ENCODE measurements at places on chromosomes 5 and 9.

DNA sequence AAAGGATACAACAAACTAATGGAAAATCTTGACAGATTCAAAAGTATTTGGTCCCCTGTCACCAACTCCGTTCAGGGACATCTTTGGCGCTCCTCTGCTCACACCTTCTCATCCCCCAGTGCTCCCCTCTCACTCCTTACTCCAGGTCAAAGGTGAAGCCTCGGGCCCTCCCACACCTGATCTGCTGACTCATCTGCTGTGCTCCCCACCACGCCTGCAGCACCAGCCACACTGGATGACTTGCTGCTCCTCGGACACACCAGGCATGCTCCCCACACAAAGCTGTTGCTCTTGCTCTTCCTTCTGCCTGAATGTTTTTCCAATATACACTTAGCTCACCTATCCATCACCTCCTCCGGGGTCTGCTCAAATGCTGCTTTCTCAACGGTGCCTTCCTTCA is 123.4 kb downstream of the ESM1 start:
- no peak for DNase-seq

DNA sequence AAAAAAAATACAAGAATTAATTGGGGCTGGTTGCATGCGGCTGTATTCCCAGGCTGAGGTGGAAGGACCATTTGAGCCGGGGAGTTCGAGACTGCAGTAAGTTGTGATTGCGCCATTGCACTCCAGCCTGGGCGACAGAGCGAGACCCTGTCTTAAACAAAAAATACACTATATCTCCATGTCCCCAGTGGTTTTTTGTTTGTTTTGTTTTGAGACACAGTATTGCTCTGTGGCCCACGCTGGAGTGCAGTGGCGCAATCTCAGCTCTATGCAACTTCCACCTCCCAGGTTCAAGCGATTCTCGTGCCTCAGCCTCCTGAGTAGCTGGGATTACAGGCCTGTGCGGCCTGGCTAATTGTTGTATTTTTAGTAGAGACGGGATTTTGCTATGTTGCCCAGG is 1.2 kb downstream of the COQ4 start:
- DNase-seq = no peak

GRCh38 chr9:127358023-127358535 is 38.9 kb upstream of the SLC2A8 start:
- no peak for DNase-seq

DNA sequence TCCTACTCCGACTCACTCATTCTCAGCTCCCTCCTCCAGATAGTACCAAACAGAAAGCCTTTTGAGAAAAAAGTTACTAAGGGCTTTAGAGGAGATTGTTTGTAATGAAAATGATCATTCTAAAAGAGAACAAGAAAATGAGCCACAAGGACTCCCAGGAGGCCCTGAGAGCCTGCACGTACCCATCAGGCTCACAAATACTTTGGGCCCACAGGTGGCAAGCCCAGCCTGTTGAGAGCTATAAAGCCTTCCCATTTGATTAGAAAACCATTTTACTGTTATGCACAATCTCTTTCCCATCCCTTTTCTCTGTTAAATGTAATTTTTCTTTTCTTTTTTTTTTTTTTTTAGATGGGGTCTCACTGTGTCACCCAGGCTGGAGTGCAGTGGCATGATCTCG is 136.1 kb downstream of the LHFPL2 start:
- no peak for DNase-seq

DNA sequence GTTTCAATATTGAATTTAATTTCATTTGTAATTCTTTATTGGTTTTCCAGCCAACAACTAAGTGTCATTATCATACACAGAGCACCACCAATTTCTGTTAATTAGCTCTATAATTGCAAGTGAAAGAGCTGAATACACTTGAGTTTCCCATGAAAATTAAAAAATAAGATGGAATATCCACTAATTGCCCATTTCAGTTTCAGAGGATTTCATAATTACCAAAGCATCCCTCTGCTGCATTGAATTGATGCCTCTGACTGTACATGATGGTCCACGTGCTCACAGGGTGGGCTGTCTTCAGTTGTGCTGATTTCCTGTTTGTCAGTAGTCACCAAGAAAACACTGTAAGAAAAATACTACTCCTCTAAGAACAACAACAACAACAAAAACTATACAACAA is 163.8 kb downstream of the CHSY3 start:
- no peak for DNase-seq

GRCh38 chr5:76836181-76836580 is 13.6 kb upstream of the S100Z start:
- no peak for DNase-seq

GRCh38 chr5:180018347-180019060 is 53.1 kb downstream of the RNF130 start:
- DNase-seq = no peak

DNA sequence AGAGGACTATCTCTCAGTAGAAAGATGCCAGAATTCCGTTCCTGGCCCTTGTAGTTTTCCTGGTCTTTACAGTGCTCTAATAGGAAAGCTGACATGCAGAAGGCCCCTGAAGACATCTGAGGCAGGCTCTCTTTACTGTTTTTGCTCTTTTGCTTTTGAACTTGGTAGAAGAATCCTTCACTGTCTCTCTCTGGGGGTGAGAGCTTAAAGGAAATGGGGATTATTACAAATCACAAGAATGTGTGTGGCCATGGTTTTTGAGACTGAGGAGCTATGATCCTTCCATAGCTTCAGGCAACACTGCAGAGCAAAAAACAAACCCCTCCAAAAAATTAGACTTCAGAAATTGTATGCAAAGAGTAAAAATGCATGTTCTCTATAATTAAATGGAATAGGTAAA is 89.2 kb downstream of the PPIC start:
- DNase-seq = no peak

- no peak for DNase-seq
Observed at GRCh38 chr9:129270205-129270604, 92.1 kb upstream of the IER5L start.

DNA sequence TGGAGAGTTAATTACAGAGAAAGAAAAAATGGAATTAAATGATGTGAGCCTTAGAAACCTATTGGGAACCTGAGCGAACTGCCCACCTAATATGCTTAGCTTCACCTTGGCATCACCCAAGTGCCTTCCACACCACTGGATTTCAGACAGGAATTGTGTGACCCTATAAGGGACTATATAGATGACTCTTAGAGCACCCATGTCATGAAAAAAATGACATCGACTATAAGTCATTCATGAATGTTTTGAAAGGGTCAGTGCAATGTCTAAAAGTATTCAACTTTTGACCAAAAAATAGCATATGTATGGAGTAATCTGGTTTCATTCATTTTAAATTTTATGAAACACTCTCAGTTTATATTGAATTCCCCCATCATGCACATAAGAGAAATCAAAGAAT is 81.6 kb upstream of the PRRC1 start:
- DNase-seq = no peak

- no peak for DNase-seq
Observed at GRCh38 chr5:111271885-111272284, 47.7 kb downstream of the CAMK4 start.

DNA sequence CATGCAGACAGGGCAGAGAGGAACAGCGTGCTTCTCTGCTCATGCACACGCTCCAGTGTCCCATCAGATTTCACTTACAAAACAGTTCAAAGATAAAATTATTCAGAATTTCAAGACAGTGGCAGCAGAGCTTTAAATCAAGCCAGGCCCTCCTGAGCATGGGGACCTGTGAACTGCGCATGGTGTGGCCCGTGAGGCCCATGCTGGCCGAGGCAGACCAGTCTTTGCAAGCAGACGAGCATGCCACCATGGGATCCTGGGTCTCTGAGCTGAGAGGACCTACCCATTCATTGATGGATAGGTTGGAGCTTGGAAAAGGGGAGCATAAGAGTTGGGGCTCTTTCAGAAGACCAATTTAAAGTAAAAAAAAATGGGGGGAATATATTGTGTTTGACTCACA is 35.0 kb upstream of the SAP30L start:
- no peak for DNase-seq

- DNase-seq = no peak
Observed at GRCh38 chr9:133162861-133163503, 732 bp downstream of the GBGT1 start.

- DNase-seq = no peak
Observed at GRCh38 chr9:259405-260404, 45.0 kb downstream of the DOCK8 start.

- DNase-seq = no peak
Observed at GRCh38 chr9:135198586-135199285, 111.3 kb downstream of the OLFM1 start.

Data from fibroblast of skin of abdomen (primary cell).